Stimulated activated CD8-positive, alpha-beta memory T cell treated with anti-CD3 and anti-CD28 coated beads, Interleukin-12 subunit alpha, Interleukin-12 subunit beta, amount 100 ng/mL, for 1 hour (primary cell): ENCODE measurements at places on chromosomes 13 and 19.

- no peak for DNase-seq
Observed at GRCh38 chr13:29849071-29849631, 1.3 kb downstream of the UBL3 start.

GRCh38 chr13:43804461-43805070 lies 17.8 kb upstream of the ENOX1 start:
- DNase-seq = no peak

GRCh38 chr13:27168906-27169657 lies 2.5 kb downstream of the USP12 start:
- no peak for DNase-seq

DNA sequence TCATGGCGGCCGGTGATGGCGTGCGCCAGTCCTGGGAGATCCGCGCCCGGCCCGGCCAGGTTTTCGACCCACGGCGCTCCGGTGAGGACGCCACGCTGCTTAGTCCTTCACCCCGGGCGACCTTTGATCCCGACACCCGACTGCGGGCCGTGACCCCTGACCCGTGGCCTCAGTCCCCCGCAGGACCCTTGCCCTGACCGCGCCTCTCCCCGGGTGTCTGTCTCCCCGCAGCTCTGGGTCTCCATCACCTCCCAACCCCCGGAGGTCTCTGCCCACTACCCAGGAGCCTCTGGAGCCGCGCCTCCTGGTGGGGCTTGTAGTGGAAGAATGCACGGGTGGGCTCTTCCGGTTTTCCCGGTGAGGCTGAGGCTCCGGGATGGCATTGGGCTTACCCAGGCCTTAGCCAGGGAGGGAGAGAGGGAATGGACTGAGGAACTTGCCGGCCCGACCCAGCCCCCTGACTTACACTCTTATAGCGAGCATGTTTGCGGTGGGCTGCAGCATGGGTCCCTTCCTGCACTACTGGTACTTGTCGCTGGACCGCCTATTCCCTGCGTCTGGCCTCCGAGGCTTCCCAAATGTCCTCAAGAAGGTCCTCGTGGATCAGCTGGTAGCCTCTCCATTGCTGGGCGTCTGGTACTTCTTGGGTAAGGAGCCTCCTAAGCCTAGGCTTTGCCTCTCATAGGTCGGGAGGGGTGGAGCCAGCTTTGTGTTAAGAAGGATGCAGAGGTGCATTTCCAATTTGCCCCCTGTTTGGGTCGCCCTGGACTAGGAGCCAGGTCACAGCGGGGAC lies 566 bp downstream of the MPV17L2 start:
- no peak for DNase-seq

DNA sequence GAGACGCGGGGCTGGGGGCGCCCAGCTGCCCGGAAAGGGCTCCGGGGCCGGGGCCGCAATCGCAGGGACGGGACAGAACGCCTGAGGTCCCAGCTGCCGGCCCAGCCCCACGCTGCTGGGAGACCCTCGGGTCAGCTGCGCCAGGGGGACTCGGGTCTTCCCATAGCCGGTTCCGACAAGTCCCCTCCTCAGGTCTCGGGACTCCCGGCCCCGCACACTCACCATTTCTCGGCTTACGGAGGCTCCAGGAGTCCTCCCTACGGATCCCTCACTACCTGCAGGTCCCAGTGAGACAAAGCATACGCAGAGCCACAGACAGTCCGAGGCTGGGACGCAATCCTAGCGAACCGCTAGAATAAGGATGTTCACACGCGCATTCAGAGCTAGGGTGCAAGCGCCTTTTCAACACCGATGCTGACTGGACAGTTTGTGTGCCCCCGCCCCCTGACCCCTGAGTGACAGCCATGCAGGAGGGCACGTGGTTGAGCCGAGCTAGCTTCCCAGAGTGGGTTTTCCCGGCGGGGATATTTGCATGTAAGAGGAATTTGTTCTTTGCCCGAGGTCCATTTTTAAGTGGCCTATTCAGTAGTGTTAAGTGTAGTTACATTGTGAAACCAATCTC lies 13.6 kb downstream of the ZNF490 start:
- no peak for DNase-seq

DNA sequence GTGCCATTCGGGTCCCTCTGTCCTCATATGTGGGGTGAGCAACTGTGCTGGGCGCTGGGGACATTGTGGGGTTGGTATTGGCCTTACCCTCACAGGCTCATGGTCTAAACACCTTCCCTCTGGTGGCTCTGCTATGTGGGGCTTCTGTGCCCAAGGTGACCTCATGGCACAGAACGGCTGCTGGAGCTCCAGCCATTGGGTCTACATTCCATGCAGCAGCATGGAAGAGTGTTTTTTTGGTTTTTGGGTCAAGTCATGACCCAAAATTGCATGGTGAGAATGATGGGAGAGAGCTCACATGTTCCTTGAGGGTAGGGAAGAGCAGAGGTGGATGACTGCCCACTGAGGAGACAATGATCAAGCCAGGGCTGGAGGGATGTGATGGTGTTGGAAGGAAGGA lies 17.2 kb downstream of the PGLS start:
- no peak for DNase-seq
